ENCODE measurements at places on chromosomes 1 and 21.

DNA sequence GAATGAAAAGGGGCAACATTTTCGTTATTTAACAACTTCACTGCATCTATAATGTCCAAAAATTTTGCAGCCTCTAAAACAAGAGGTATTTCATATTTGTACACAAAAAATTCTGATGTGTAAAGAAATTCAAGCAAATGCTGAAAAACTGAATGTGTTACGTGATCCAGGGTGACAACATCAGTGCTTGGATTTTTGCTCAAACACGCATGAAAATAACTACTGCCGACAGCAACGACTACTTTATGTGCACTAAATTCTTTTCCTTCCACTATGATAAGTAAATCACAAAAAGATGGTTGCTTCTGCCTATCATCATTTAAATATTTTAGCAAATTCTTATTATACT lies 53.4 kb upstream of the ASPM start:
- DNase-seq = no peak

DNA sequence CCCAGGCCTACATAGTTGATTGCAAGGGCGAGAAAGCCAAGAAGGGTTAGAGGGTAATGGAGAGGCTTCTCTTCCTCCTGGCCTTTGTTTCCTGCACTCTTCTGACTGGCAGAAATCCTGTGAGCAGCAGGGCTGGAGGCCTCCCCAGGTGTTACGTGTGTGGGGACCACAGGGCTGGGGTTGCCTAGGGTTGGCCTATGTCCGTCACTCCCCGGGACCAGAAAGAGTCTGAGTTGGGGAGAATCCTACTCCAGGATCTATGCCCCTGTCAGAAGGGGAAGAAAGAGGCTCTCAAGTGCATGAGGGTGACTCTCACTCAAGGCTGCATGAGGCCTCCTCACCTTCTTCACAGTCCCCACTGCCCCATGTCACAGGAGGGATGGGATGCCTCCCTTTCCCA lies 38.5 kb downstream of the IGFN1 start:
- no peak for DNase-seq

DNA sequence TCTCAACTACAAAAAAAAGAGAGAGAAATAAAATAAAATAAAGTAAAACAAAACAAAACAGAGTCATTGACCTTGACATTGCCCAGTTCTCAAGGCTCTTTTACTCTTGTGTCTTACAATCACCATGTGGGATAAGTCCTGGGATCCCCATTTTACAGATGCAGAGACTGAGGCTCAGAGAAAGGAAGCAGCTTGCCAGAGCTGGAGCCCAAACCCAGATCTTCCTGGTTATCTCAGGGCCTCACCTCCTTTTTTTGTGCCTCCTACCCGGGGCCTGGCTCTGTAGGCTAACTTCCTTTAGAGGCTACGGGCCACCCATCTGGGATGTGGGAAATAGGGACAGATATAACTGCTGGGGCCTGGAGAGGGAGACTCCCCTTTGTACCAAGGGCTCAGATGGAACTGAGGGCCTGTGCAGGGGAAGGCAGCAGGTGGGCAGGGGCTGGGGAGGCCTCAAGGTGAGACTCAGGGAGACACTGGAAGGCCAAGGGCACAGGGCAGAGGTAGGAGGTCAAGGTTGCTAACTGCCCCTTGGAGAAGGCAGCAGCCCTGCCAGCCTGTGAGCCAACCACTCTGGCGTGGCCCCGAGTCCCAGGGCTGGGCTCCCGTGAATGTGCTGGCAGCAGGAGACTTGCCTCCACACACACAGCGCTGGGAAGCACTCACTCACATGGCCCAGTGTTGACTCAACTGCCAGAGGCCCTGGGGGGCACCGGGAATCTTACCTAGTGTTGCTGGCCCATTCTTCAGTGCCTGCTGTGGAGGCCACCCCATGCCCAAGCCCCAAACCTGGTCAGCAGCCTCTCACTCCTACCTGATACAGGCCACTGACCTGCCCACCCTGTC lies 6.5 kb upstream of the ECE1 start:
- peak; percentile 28 for DNase-seq

GRCh38 chr1:237470712-237471338 lies 419.9 kb downstream of the ZP4 start:
- DNase-seq = no peak

- DNase-seq = no peak
Observed at GRCh38 chr1:78491451-78492071, 787 bp downstream of the PTGFR start.

GRCh38 chr1:47399138-47399845 lies 16.8 kb upstream of the FOXE3 start:
- DNase-seq = no peak
